ENCODE measurements at places on chromosomes 11 and 22.

DNA sequence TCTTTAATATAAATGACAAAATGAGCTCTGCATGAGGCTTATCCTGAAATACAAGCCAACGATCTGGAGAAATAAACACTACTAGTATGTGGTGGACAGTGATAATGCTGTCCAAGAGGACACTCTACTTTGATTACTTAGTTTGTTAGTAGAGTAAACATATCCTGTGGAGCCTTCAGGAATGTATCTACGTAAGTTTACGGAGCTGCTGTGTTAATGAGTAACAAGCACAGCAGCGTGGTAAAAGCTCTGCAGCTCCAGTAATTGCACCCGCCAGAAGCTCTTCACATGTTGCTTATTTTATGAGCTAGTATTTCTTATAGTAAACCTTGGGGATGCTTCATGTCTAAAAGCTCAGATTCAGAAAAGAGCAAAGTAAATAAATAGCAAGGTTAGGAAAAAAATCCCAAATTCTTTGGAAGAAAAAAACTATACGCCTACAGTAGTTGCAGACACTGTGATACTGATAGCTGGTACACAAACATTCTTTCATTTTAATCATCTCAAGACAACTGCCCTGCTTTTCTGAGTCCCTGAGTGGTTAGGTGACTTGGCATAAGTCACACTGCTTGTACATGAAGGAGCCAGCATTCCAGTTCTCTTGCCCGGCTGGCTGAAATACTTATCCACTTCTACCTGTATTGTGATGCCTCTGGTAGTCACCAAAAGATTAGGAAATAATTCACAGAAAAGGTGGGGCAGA is 32.7 kb upstream of the CCDC34 start:
- DNase-seq: peak; percentile 43

- DNase-seq: no peak
Measured at GRCh38 chr11:48018528-48019216, 38.3 kb downstream of the PTPRJ start.

DNA sequence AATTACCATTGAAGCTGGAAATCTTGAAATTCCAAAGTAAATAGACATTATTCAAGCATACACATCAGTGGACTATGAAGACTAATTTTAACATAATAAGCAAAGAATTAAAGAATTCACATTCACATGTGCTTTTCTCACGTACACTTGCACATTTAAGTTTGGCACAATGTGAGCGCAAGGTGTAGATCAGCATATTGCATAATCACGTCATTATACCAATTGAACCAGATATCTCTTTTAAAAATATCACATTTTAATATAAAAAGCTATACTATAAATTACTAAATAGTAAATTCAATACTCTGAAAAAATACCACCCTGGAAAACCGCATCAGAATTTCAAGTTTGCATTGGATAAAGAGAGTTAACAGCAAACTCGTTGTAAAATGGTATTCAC is 60.7 kb downstream of the SESN3 start:
- no peak for DNase-seq

- no peak for DNase-seq
Measured at GRCh38 chr22:20868025-20868962, 9.5 kb downstream of the SNAP29 start.

GRCh38 chr11:11570823-11571222 is 51.0 kb downstream of the GALNT18 start:
- DNase-seq: no peak

DNA sequence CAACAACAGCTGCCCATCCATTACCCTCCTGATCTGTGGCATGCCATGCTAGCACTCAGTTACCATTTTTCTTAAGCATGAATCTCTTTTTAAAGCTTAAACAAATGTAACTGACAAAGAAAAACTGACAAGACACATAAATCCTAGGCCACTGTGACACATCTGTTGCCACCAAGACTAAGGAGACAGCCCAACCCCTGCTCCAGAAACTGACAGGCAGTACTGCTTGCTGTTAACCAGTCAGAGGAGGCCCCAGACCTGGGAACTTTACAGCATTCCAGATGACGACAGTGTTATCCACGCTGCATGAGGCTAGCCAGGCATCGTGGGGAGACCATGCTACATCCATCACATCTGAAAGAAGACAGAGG is 33.8 kb downstream of the HIRA start:
- no peak for DNase-seq

DNA sequence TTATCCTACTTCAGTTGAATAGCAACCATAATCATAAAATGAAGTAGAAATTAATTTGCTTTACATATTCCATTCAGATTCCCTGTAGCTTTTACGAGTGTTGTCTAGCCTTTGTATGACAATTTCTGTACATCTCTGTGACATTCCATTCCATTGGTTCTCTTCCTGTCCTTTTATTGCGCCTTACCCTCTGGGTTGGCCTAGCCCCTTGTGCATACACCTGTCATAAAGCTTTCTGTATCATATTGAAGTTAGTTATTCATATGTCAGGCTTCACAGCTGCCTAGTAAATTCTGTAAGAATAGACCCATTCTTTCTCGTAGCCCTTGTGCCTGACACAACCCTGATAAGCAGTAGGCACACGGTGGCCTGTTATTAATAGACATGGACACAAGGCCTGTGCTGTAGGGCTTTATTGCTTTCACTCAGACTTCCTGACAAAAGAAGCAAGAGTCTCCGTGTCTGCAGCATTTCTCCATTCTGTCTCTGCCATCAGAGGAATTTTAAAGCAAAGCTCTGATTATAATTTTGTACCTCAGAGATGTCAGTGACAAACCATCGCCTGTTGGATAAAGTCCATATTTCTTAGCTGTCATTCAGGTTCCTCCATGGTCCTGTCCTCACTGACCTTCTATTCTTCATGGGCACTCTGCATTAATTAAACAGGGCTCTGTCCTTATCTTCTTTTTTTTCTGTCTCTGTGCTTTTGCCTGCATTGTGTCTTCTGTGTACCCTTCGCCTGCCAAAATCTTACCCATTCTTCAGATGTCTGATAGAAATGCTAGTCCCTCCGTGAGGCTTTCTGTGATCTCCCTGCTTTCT is 49.4 kb downstream of the BID start:
- DNase-seq: no peak

GRCh38 chr11:72114570-72114969 is 2.1 kb upstream of the ANAPC15 start:
- DNase-seq: peak; percentile 78

DNA sequence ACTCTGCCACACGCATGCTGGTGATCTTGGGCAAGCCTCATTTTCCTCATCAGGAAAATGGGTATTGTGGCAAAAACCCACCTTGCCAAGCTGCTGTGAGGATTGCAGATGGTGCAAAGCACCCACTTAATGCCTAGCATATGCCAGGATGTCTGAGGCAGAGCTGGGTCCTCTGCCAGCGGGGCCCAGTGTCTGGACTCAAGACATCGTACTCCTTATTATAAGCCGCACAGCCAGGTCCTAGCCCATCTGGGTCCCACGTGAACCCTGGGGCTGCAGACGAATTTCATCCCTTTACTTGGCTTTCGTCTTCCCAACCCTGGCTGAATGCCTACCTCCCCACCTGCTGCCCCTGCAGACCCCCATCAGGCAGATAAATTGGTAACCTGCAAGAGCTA is 34.5 kb upstream of the ALX4 start:
- DNase-seq: no peak

DNA sequence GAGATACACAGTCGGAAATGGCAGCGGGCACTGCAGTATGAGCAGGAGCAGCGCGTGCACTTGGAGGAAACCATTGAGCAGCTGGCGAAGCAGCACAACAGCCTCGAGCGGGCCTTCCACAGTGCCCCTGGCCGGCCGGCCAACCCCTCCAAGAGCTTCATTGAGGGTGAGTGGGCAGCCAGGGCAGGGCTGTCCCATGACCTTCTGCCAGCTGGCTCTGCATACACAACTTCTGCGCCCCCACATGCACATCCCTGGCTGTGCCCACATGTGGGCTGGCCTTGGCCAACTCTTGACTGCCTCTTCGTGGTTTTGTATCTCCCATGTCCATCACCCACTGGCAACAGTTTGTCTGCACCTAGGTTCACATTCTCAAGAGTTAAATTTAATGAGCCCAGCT is 81.1 kb downstream of the MORC2 start:
- DNase-seq: no peak

- no peak for DNase-seq
Measured at GRCh38 chr11:68351450-68352275, 39.3 kb downstream of the LRP5 start.

DNA sequence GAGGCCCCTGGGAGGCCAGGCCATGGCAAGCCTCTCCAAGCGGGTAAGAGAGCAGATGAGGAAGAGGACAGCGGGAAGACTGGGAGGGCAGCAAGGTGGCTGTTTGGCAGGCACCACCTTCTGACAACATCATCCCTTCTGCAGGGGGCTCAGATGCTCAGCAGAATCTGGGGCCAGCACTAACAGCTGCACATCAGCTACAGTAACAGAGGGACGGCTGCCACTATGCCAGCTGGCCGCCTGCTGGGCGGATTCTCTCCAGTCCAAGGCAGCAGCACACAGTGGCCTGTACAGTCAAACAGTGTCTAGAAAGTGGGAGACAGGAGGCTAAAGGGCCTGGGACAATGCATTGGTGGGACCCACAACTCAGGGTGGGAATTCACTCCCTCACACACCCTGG is 10.7 kb upstream of the TXN2 start:
- DNase-seq: no peak

- no peak for DNase-seq
Measured at GRCh38 chr11:102469196-102469821, 16.7 kb upstream of the TMEM123 start.

GRCh38 chr11:45455536-45455935 is 169.4 kb upstream of the SYT13 start:
- no peak for DNase-seq
